Suppressor macrophage (primary cell): ENCODE measurements at places on chromosomes 1 and 21.

GRCh38 chr1:117757668-117758067 is 151.8 kb downstream of the TENT5C start:
- DNase-seq: no peak

DNA sequence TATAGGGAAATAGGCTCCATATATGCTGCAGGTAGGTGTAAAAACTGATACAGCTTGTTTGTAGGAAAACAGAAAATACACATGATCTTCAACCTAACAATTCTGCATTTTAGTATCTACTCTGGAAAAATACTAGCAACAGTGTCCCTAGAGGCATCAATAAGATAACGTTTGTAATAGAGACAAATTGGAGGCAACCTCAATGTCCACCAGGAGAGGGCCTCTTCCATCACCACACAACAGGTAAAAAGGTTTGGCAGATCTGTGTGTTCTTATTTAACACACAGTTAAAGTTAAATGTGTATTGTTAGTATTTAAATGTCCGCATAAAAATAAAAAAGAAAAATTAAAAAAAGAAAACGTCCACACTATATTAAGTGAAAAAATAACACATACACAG is 5.4 kb downstream of the EIF2D start:
- DNase-seq: peak; percentile 12

GRCh38 chr1:226788965-226789364 is 49.9 kb upstream of the ITPKB start:
- DNase-seq: no peak

DNA sequence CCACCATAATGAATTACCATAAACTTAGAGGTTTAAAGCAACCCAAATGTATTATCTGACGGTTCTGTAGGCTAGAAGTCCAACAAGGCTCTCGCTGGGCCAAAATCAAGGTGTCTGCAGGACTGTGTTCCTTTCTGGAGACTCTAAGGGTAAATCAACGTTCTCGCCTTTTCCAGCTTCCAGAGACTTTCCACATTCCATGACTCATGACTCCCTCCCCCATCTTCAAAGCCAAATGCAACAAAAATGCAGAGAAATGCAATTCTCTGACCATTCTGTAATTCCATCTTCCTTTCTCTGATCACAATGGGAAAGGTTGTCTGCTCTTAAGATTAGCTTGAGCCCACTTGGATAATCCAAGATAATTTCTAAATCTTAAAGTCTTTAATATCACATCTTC is 287.1 kb downstream of the LTN1 start:
- no peak for DNase-seq

- DNase-seq: no peak
Measured at GRCh38 chr21:42250422-42251403, 31.8 kb downstream of the ABCG1 start.

GRCh38 chr1:247407180-247407616 is 8.8 kb upstream of the NLRP3 start:
- peak; percentile 81 for DNase-seq

DNA sequence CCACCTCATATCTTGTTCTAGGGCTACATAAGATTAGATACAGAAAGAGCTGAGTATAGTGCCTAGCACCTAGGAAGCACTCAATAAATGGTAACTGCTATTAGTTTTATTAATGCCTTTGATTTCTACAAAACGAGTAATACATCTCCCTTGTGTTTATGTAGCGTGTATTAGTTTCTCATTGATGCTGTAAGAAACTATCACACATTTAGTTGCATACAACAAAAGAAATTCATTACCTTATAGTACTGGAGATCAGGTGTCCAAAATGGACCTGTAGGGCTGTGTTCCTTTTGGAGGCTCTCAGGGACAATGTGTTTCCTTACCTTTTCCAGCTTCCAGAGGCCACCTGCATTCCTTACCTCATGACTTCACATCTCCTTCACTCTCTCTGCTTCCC is 961 bp upstream of the ERO1B start:
- no peak for DNase-seq

DNA sequence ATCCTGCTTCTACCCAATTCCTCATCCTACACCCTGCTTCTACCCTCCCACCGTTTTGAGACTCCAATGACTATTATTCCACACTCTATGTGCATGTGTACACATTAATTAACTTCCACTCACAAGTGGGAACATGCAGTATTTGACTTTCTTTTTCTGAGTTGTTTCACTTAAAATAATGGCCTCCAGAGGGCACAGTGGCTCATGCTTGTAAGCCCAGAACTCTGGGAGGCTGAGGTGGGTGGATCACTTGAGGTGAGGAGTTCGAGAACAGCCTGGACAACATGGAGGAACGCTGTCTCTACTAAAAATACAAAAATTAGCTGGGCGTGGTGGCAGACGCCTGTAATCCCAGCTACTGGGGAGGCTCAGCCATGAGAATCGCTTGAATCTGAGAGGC is 464.8 kb downstream of the PTBP2 start:
- DNase-seq: peak; percentile 17

DNA sequence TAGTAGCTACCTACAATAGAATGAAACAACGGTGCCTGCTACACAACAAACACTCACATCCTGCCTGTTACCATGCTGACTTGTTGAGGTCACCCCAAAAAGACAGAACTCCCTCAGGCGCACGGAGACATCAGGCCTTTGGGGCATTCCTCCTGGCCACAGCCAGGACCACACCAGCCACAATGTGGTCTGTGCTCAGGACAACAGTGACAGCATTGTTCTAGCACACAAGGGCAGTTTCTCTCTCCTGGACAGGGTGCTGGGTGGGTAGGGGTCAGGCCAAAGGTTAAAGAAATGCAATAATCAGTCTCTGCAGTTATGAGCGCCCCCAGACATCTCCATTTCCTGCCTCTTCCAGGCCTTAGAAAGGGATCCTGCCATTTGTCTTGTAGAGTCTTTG is 39.5 kb downstream of the CTNNBIP1 start:
- DNase-seq: no peak

DNA sequence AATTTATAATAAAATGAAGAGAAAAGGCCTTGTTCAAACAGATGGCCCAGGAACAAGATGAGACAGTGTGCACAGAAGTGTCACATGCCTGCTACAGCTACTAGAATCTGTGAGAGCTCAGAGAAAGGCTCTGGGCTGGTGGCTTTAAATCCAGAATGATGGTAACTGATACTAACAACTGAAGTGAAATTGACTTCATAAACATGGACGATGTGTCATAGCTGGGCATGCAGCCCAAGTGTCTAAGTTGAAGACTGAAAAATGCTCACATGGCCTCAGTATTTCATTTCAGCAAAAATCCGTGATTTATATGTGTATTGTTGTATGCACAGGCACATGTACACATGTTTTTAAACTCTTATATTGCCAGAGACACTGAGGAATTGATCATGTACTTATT is 208.3 kb upstream of the RUNX1 start:
- DNase-seq: no peak

DNA sequence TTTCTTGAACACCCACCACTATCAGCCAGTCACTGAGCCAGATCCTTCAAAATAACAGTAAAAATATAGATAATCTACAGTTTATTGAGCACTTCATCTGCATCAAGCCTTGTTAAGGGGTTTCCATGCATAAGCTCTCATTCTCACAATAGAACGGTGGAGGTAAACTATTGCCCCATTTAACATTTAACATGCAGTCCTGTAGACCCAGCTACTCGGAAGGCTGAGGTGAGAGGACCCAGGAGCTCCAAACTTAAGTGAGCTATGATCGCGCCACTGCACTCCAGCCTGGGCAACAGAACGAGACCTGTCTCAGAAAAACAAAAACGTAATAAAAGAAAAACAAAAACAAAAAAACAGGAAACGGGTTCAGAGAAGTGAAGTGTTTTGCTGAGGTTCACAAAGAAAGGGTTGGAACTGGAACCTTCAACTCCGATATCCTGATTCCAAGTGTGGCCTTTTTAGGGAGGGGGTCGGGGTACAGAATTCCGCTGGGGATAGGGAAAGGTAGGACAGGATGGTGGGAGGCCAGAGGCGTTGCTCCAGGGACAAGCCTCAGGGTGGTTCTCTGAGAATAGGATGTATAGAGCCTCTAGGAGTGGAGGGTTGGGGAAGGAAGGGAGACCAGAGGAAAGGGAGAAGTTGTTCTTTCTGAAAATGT is 11.6 kb upstream of the SESN2 start:
- no peak for DNase-seq

DNA sequence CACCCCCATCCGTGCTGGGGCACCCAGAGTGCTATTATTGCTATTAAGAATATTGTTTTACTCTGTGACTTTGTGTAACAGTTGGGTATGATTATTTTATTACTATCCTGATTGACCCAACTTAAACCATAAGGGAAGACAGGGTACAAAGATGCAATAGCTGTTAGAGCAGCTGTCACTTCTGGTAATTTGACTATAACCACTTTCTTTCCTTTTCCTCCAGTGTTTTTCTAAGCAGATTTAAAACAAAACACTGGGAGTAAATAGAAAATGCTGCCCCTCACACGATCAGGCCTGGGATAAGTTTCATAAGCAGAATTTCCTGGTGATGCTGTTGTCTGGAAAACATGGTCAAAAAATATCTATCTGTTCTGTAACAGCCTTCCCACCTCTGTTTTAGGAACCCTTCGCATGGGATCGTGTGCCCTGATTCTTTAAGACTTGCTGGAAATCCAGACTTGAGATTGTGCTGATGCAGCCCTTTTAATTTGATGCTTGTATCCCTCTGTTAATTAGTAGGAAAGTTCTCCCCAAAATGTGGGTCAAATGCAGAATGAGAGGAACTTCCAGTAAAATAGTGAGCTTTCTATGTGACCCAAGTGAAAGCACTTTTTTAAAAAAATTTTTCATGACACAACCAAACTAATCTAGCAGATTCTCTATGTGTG is 165.3 kb downstream of the FMN2 start:
- no peak for DNase-seq

- peak; percentile 2 for DNase-seq
Measured at GRCh38 chr1:227934476-227935313, 13.0 kb downstream of the WNT9A start.

DNA sequence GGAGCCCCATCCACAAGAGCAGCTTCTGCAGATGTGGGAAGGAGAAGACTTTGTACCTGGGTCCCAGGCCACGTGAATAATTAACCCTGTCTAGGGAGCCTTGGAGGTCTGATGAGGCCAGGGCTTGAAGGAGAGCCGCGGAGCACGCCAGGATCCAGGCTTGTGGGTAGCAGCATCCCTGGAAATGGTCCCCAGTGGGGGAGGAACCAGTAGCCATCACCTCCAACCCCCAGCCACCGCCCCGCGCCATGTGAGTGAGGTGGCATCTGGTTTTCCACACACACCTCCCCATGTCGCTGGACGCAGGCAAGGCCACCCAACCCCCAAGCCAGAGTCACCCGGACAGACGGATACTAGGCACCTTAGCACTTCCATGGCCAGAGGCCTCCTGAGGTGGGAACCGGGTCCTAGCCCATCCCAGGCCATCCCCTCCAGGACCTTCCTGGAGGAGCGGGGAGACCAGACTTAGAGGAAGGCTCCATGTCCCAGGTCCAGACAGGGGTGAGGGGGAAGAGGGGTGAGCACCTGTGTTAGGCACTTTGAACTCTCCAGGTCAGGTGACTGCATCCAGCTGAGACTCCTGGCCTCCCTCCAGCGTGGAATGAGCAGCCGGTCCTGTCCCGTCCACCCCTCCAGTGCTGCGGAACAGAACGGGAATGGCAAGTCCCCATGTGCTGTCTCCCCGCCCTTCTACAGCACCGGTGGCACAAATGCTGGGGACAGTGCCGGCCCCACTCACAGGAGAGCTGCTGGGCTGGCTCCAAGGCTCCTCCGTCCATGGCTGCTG is 53.2 kb downstream of the RIPK4 start:
- DNase-seq: no peak

DNA sequence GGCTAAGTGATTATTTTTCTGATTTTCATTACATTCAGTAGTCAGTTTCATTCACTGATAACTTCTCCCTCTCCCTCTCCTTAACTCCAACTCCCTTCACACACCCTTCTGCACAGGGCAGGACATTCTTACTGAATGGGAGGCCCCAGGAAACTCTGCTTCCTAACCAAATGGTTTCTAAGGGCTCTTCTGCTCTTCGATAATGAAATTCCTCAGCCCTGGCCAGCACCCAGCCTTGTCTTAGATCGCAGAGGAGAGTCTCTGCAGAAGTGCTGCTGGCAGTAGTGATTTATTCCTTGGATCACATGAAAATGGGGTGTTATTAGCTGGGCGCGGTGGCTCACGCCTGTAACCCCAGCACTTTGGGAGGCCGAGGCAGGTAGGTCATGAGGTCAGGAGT is 16.4 kb downstream of the PLEKHM2 start:
- DNase-seq: no peak

DNA sequence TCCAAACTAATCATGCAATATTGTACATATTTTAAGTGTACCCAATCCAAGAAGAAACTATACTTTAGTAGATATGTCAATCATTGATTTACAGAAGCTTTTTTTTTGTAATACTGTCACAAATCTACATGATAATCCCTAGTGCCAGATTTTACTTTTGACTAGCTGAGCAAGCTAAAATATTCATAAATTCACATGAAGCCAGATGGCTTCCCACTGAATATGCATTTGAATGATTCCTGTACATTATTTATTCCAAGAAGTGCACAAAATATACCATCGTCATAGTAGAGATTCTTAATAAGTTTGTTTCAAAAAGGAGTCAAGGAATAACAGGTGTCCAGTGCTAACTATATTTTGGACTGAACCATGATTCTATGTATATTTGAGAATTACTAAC is 17.2 kb downstream of the FPGT start:
- DNase-seq: no peak

- DNase-seq: no peak
Measured at GRCh38 chr1:110112656-110113055, 413 bp downstream of the UBL4B start.

DNA sequence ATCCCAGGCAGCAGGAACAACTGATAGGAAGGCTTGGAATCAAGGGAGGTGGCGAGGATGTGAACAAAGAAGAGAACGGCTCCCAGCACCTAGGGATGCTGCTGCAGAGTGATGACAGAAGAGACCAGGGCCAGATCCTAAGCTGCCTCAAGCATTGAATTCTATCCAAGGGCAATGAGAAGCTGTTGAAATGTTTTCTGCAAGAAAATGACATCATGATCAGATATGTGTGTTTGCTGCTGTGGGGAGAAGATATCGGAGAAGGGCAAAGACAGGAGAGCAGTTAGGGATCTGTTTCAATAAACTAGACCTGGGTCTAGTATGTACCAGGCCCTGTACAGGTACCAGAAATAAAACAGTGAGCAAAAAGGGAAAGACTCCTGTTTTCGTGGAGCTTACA is 194.7 kb upstream of the RAB4A start:
- DNase-seq: no peak

DNA sequence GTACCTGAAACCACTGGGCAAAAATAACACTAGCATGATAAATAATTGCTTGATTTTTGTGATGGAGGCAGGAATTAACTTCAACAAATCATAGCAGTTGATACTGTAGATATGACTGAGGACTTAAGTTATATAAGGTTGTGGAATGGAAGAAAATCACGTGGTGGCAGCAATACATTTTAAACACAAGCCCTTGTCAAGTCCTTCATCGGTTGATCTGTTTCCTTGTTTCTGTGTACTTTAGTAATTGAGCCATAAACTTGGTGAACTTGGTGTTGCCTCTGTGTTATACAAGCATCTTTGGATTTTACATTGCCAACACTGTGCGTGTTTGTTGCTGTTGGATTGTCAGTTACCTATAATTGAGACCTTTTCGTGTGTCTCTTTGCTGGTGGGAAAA is 114.4 kb downstream of the CAMTA1 start:
- DNase-seq: no peak

- peak; percentile 92 for DNase-seq
Measured at GRCh38 chr1:183892351-183892793, 87.5 kb downstream of the RGL1 start.

GRCh38 chr1:98405581-98406074 is 255.9 kb upstream of the SNX7 start:
- DNase-seq: no peak

- DNase-seq: peak; percentile 75
Measured at GRCh38 chr1:89941110-89941766, 53.7 kb upstream of the ZNF326 start.
